ENCODE measurements at places on chromosomes 2 and 18. TPM values are rescaled to one million over a fixed set of nuclear protein-coding genes. Genes with fewer than 3 reads are reported as not detected.

GRCh38 chr2:60496475-60496874 lies 57.0 kb downstream of the BCL11A start:
- no peaks in the 10 kb centered on the region for H3K36me3 ChIP-seq
- no peak overlapping the region for H3K27ac ChIP-seq
- no peak overlapping the region for H3K4me3 ChIP-seq
- no peaks in the 10 kb centered on the region for H3K27me3 ChIP-seq

DNA sequence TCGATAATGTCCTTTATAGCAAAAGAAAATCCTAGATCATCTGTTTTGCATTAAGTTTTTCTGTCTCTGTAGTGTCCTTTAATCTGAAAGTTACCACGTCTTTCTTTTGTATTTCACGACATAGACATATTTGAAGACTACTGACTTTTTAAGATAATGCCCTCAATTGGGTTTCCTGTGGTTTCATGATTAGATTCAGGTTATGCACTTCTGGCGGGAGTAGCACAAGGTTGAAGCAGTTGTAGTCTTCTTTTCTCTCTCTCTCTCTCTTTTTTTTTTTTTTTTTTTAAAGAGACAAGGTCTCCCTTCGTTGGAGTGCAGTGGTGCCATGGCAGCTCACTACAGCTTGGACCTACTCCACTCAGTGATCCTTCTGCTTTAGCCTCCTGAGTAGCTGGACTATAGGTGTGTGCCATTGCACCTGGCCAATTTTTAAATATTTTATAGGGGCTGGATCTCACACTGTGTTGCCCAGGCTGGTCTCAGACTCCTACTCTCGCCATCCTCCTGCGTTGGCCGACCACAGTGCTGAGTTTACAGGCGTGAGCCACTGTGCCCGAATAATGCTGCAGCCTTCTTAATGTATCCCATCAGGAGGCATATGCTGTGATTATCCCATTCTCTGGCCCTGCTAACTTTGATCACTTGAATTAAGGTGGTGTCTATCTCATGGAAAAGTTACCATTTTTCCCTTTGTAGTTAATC lies 3.9 kb downstream of the INPP4A start:
- H3K4me3 ChIP-seq, result no peak overlapping the region
- no peaks in the 10 kb centered on the region for H3K36me3 ChIP-seq
- no peak overlapping the region for H3K27ac ChIP-seq
- H3K27me3 ChIP-seq, result no peaks in the 10 kb centered on the region

GRCh38 chr2:26861610-26862224 lies 13.8 kb downstream of the DPYSL5 start:
- no peaks in the 10 kb centered on the region for H3K4me1 ChIP-seq
- no peak overlapping the region for H3K4me3 ChIP-seq
- H3K36me3 ChIP-seq, result no peaks in the 10 kb centered on the region
- no peak for DNase-seq
- no peaks in the 10 kb centered on the region for H3K27me3 ChIP-seq
- no peak overlapping the region for H3K27ac ChIP-seq

GRCh38 chr2:174484573-174484972 lies 2.3 kb downstream of the GPR155 start:
- no peaks in the 10 kb centered on the region for H3K36me3 ChIP-seq
- H3K27me3 ChIP-seq, result no peaks in the 10 kb centered on the region
- H3K27ac ChIP-seq, result no peak overlapping the region
- H3K4me3 ChIP-seq, result no peak overlapping the region
- no peak for DNase-seq

GRCh38 chr2:60351321-60351720 lies 202.1 kb downstream of the BCL11A start:
- DNase-seq, result no peak
- H3K27ac ChIP-seq, result no peak overlapping the region
- H3K4me1 ChIP-seq, result no peaks in the 10 kb centered on the region

CNDP1 gene
- total RNA-seq, result 0.28 TPM

Measured in pancreas (tissue), 10 donors.